MG63 (cell line): ENCODE measurements at places on chromosomes 3 and 15.

DNA sequence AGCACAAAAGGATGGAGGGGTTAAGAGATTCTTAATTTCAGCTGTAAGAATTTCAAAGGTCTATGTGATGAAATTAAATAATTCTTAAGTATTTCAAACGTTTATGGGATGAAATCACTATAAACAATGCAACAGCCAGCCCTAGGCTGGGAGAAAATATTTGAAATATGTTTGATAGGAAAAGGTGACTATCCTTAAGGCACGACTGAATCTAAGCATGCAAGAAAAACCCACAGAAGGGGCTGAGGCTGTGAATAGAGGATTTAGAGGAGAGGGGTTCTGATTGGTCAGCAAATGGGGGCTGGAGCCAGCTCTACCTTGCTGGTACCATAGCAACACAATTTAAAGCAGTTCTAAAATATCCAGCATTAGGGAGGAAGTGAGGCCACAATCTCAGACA, 220.8 kb upstream of the ATP10A start:
- DNase-seq = no peak

GRCh38 chr3:61464518-61465140, 96.7 kb upstream of the PTPRG start:
- DNase-seq = no peak

DNA sequence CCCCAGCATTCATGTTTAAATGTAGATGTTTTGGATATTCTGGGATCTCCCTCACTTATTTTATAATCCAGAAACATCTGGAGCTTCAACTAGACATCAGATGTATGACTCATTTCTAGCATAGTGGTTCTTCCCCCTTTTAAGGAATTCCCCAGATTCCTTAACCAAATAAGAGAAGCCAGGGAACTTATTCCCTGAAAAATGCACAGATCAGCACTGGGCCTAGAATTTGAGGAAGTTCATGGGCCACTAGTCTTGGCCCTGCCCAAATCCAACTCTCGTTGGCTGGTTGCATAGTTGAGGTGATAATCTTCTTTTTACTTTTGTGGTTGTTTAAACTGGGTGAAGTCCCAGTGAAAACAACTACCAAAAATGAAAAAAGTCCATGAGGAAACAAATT, 20.4 kb downstream of the RARRES1 start:
- peak; percentile 77 for DNase-seq

GRCh38 chr15:39846108-39846507, 63.5 kb upstream of the FSIP1 start:
- DNase-seq = no peak

DNA sequence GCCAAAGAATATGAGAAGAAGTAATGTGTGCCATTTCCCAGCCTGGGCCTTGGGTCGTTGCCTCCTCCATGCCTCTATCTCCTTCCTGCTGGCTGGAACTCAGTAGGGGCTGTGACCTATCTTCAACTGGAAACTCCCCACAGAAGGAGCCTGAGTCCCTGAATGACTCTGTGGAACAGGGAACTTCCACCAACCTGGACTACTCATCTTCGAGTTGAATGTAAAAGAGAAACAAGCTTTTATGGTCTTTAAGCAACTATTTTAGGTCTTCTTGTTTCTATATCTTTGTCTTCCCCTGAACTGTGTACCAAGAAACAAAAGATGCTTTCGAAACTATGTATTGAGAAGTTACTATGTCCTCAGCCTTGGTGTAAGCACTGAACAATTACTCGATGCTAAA, 355.3 kb upstream of the NR2F2 start:
- DNase-seq = no peak
